ENCODE measurements at places on chromosomes 1 and 21. TPM values are rescaled to one million over a fixed set of nuclear protein-coding genes. Genes with fewer than 3 reads are reported as not detected.

Gene CDK18
- total RNA-seq = not detected

Gene DEPDC1
- total RNA-seq = 49.5 TPM

Gene AADACL4
- not detected for total RNA-seq

Gene CFAP141
- total RNA-seq = not detected

Gene LRRC71
- total RNA-seq = not detected

Gene SSBP3
- 27.0 TPM for total RNA-seq

Gene PBX1
- total RNA-seq = 18.5 TPM

Gene CD1C
- total RNA-seq = not detected

Gene ZSCAN20
- 8.5 TPM for total RNA-seq

Gene ZCCHC17
- 42.0 TPM for total RNA-seq

Gene TRIM67
- total RNA-seq = 0.61 TPM

Gene RASAL2
- total RNA-seq = 25.4 TPM

Gene NTMT2
- not detected for total RNA-seq

Gene AGMAT
- 0.53 TPM for total RNA-seq

Gene ARL8A
- total RNA-seq = 31.7 TPM

Gene MAN1C1
- total RNA-seq = not detected

Gene WDR64
- total RNA-seq = 0.24 TPM

Gene FH
- total RNA-seq = 80.6 TPM

Gene TPTE
- total RNA-seq = not detected

Gene PDC
- not detected for total RNA-seq

Gene LCE1A
- not detected for total RNA-seq

Gene AK5
- total RNA-seq = 1.4 TPM

Gene PRAMEF27
- total RNA-seq = not detected

Gene RAB7B
- 0.19 TPM for total RNA-seq

Gene PPIAL4G
- total RNA-seq = not detected

Gene PLD5
- not detected for total RNA-seq

Gene CNN3
- total RNA-seq = 602 TPM

Gene RGS2
- 4.7 TPM for total RNA-seq

Gene PPP2R5A
- total RNA-seq = 27.2 TPM

Gene VASH2
- 1.0 TPM for total RNA-seq

Gene C8A
- not detected for total RNA-seq

Gene RXFP4
- total RNA-seq = not detected

Gene CLCA4
- total RNA-seq = not detected

Gene LHX4
- 4.6 TPM for total RNA-seq

Gene CD1E
- not detected for total RNA-seq

Gene AMIGO1
- total RNA-seq = 0.41 TPM

Gene RAP1GAP
- total RNA-seq = 0.03 TPM

Gene BATF3
- 3.3 TPM for total RNA-seq

Gene HSD3B1
- total RNA-seq = not detected

Gene PROK1
- total RNA-seq = not detected

Gene EPHA2
- 51.0 TPM for total RNA-seq

Gene EDN2
- 3.0 TPM for total RNA-seq

Gene OR2M3
- not detected for total RNA-seq

Gene WLS
- total RNA-seq = 18.6 TPM

Gene DLGAP3
- total RNA-seq = not detected

Gene NUDT4B
- 8.8 TPM for total RNA-seq

Gene C1orf116
- 0.03 TPM for total RNA-seq

Gene TNFRSF1B
- 1.4 TPM for total RNA-seq

Gene SYCP1
- total RNA-seq = not detected

Gene SPRR1B
- total RNA-seq = not detected
